ENCODE measurements at places on chromosomes 6 and 20.

GRCh38 chr6:105620878-105621277, 218.0 kb upstream of the PREP start:
- no peak for DNase-seq

DNA sequence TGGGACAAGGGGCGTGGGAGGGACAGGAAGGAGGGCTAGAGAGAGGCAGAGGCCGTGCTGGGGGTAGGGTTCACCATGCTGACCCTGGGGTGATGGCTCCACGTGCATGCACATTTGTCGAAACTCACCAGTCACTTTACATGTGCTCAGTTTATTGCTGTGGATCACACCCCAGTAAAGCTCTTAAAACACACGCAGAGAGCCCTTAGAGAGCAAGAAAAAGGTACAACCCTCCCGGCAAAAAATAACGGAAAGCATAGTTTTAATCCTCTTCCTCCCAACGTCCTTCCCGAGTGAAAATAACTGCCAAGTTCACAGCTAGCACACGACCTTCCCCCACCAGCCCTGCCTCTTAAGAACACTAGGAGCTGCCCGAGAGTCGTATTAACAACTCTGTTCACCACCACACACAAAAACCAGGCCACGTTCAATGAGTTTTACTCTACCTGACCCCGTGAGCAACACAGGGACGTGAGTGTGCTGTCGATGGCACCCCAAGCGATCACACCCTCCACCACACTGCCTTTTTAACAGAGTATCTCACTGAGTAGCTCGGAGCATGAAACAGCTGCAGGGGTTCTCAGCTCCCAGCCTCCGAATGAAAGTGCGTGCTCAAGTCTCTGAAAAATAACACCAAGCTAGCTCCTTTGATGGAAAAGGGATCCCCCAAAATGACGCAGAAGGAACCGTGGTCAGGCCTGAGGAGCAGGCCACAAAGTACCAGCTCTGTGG, 39.7 kb downstream of the TAF4 start:
- no peak for DNase-seq

DNA sequence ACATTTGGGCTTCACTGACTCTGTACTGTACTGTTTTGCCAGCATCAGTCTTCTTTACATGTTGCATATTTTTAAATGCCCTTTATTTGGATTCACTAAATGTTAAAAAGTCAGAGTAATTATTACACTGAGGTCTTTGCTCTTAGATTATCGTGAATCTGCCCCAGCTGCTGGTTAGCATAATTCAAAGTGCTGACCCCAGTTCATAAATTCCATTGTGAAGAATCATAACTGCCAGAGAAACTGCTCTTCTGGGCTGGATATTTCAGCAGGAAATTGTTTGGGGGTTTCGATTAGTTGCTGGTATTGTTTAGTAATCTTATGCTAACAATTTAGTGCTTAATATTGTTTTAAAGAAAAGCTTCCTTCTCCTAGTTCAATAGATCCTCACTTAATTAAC, 682.1 kb upstream of the MAP3K7 start:
- no peak for DNase-seq

DNA sequence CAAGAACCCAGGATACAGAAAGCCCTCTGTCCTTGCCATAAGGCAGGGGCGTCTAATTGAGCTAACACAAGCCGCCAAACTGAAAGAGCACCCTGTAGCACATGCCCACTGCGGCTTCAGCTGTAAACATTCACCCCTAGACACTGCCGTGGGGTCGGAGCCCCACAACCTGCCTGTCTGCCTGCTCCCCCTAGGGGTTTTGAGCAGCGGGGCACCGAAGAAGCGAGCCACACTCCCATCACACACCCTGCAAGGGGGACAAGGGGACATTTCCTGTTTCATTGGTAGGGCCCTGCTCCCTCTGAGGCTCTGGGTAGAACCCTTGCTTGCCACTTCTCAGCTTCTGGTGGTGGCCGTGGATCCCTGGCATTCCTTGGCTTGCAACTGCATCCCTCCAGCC, 45.2 kb upstream of the BCLAF1 start:
- no peak for DNase-seq

- DNase-seq = no peak
Measured at GRCh38 chr6:43488667-43489276, 11.4 kb downstream of the TJAP1 start.

DNA sequence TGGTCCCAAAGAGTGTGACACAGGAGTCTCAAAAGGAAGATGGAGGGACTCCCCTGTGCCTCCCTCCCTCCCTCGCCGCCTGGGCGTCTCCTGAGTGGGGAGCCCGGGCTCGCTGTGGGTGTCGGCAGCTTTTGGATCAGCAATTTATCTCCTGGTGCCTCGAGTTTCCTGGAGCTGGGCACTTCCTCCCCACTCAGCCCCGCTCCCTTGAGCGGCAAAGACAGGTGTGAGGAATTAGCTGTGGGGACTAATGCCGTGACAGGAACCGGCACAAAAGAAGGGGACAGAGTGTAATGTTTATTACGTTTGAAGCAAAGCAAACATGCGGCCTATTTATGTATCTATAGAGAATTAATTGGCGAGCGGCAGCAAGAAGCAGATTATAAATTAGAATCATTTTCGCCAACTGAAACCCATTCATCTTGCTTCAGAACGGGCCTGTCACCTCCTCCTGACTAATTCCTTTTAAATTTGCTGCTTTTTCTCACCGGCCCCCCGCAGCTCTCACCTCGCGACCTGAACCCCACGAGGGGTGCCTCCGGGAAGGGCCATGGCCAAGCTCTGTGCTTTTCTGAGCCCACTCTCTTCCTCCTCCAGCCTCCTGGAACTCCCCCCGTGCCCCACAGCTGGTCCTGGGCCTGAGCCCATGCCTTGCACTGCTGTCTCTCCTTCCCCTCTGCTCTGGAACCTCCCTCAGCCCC, 8.8 kb upstream of the CDH22 start:
- DNase-seq = no peak

- DNase-seq = no peak
Measured at GRCh38 chr20:61457725-61458124, 205.7 kb downstream of the CDH4 start.

- DNase-seq = no peak
Measured at GRCh38 chr6:47360388-47360787, 50.7 kb upstream of the TNFRSF21 start.

DNA sequence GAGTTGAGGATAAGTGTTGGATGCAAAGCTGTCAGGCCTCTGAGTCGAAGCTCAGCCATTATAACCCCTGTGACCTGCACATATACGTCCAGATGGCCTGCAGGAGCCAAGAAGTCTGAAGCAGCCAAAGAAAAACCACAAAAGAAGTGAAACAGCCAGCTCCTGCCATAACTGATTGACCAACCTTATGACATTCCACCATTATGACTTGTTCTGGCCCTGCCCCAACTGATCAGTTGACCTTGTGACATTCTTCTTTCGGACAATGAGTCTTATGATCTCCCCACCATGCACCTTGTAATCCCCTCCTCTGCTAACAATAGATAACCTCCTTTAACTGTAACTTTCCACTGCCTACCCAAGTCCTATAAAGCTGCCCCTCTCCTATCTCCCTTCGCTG, 133.7 kb upstream of the AGPAT4 start:
- no peak for DNase-seq

DNA sequence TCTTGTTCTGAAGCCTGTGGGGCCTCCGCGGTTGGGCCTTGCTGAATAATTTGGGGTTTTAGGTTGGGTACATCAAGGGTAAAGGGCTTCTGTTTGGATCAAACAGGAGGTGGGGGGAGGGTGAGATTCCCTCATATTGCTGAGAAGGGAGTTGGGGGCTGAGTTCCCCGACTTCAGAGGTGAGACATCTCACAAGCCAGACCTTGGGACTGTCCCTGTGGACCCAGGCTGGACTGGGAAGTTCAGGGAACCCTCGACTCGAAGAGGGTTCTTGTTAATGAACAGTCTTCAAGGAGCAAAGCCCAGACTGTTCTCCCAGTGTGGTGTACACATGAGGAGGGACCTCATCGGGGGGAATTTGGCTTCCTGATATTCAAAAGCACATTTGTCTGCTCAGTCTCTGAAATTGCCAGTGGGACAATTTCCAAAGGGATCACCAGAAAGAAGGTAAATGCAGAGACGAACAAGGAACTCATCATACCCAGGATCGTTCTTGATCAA, 118.5 kb downstream of the SYCP2 start:
- no peak for DNase-seq

GRCh38 chr6:56869346-56869745, 85.6 kb upstream of the BEND6 start:
- no peak for DNase-seq

DNA sequence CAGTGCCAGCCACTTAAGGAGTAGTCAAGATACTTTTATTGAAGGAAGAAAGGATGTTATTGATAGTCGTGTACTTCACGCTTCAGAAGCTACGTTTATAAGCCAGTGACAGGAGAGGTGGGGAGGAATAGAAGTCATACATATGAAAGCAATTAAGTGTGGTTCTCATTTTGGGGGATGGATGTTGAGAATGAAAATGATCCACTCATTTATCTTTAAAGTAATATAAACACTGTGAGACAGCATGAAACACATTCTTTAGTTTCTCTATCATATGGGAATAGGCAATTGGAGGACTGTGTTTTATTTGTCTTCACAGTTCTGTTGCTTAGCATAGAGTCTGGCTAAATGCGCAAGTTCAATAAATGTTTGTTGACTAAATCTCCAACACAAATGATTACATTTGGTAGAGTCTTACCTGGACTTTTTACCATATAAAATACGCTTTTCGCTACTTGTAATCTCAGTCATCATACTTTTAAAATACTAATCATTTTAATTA, 35.2 kb downstream of the AK9 start:
- no peak for DNase-seq

- no peak for DNase-seq
Measured at GRCh38 chr6:110449541-110449895, 26.9 kb downstream of the SLC22A16 start.

- DNase-seq = no peak
Measured at GRCh38 chr20:50415021-50415515, 95.1 kb upstream of the PTPN1 start.

GRCh38 chr6:136568129-136568528, 17.9 kb upstream of the MAP7 start:
- no peak for DNase-seq

GRCh38 chr20:46802722-46803121, 91.9 kb upstream of the EYA2 start:
- DNase-seq = no peak

GRCh38 chr6:88124925-88125557, 41.1 kb downstream of the CNR1 start:
- DNase-seq = no peak

DNA sequence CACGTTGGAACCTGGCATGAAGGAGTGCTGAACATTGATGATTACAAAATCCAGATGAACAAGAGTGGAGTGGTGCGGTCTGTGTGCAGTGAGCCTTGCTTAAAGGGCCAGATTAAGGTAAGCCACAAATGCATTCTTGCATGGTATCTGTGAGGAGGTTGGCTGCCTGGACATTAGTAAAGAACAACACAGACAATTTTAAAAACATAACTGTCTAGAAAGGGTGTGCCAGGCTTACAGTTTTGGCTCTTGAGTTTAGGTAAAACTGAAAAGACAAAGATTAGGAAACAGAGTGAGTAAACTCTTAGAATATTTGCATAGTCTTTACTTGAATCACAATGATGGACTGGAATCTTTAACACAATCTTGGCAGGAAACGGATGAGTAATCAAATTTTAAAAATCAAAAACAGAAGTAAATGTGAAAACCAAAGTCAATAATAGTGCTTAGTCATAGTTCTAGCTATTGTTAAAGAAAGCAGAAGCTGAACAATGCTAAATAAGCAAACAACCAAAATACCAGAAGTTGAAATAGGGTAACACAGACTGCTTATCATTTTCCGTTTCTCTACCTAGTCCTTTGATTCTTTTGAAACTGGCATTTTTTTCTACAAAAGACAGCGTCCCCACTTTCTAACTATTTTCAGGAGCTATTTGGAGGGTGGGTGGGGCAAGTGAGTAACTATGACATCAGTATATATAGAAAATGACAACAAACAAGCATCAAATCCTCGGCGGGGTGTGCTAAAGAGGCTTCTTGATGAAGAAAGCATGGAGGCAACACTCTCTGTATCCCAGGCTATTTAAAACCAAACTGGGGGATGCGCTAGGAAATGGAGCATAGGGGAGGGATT, 185.8 kb upstream of the RAB32 start:
- no peak for DNase-seq

DNA sequence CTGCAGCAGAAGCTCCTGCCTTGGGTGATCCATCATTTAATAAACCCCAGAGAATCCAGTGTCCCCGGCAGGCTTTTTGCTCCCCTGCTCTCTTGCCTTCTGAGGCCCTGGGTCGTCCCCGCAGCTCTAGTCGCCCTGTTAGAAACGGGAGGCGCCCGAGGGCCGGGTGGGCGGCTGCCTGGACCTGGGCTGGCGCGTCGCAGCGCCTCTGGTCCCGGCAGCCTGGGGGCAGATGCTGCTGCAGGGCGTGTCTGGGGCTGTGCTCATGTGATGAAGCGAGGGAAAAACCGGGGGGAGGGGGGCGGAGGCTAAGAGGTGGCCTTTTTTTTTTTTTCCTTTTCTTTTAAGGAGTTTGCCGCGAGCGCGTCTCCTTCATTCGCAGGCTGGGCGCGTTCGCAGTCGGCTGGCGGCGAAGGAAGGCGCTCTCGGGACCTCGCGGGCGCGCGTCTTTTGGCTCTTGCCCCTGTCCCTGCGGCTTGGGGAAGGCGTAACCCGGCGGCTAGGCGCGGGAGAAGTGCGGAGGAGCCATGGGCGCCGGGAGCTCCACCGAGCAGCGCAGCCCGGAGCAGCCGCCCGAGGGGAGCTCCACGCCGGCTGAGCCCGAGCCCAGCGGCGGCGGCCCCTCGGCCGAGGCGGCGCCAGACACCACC, 394 bp downstream of the AKAP12 start:
- DNase-seq = no peak

- no peak for DNase-seq
Measured at GRCh38 chr6:78324213-78324612, 543.1 kb upstream of the IRAK1BP1 start.

- DNase-seq = no peak
Measured at GRCh38 chr6:12844284-12845223, 128.0 kb downstream of the PHACTR1 start.

- no peak for DNase-seq
Measured at GRCh38 chr20:39123185-39123557, 161.0 kb downstream of the DHX35 start.

DNA sequence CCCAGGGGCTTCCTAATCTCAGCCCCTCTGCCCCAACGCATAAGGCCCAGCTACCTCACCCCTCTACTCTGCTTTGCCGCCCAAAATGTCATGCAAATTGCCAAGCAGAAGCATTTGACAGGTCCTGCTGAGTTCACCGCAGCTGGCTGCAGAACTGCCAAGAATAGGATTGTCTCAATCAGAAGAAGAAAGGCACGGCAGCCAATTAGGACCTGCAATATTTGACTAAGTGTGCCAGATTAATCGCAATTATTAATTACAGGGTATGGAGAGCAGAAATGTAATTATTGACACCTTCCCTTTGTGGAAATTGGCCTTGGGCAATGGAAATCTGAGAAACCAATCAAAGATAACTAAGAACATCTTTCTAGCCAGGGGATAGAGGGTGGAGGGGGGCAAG, 318.6 kb downstream of the LRFN2 start:
- DNase-seq = no peak

- no peak for DNase-seq
Measured at GRCh38 chr6:106379951-106380350, 19.4 kb downstream of the CRYBG1 start.
